ENCODE measurements at places on chromosomes 12 and 14. TPM values are rescaled to one million over a fixed set of nuclear protein-coding genes. Genes with fewer than 3 reads are reported as not detected.

The SLC17A8 gene
- total RNA-seq: not detected

DNA sequence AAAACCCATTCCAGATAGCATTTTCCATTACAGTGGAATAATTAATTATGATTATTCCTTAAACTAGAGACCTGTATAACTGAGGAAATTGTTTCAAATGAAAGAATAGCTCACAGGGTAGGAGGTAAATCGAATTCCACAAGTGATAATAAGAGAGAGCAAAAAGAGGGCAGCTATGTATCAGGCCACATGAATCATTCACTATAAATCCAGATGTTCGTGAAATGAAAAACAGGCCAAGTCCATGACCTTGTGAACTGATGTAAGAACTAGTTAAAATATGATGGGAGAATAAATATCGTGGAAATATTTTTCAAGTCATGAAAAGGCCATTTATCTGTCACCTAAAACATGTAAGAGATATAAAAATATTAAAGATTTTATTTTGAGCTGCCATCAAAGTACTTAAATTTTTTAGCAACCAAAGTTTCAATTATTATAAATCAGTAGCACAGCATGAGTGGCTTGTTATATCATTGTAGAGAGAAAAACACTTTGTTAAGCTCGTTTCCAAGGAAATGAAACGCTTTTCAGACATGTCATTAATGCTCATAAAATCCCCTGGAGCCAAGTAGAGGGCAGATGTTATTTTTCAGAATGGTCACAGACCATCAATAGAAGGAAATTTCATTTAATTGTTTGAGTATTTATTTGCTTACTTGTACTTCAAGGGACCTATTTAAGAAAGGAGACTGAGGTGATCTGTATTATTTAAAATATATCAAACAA is 120.6 kb upstream of the CDKN3 start:
- no peaks in the 10 kb centered on the region for H3K36me3 ChIP-seq
- H3K27ac ChIP-seq: no peak overlapping the region
- no peaks in the 10 kb centered on the region for H3K4me1 ChIP-seq
- H3K27me3 ChIP-seq: peaks cover 1% of the 10 kb centered on the region
- no peak for DNase-seq
- no peak overlapping the region for H3K4me3 ChIP-seq

DNA sequence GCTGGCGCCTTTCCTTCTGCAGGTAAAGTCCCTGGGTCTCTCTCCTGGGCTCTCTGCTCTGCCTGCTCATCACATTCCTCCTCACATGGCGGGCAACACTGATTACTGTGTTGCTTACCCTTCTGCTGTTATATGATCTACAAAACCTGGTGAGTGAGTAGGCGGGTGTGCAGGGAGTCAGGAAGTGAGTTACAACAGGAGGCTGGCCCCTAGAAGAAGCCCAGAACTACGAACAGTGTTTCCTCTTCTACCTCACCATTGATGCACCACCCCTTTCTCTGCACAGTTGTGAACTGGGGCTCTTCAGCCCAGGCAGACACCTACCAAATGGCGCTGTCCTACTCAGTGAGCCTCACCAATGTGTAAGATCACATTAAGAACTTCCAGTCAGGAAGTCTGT is 4.9 kb upstream of the KLHL33 start:
- DNase-seq: no peak
- H3K27me3 ChIP-seq: no peaks in the 10 kb centered on the region
- peak overlapping the region; percentile 0 for H3K4me3 ChIP-seq
- peaks cover 16% of the 10 kb centered on the region for H3K4me1 ChIP-seq

DNA sequence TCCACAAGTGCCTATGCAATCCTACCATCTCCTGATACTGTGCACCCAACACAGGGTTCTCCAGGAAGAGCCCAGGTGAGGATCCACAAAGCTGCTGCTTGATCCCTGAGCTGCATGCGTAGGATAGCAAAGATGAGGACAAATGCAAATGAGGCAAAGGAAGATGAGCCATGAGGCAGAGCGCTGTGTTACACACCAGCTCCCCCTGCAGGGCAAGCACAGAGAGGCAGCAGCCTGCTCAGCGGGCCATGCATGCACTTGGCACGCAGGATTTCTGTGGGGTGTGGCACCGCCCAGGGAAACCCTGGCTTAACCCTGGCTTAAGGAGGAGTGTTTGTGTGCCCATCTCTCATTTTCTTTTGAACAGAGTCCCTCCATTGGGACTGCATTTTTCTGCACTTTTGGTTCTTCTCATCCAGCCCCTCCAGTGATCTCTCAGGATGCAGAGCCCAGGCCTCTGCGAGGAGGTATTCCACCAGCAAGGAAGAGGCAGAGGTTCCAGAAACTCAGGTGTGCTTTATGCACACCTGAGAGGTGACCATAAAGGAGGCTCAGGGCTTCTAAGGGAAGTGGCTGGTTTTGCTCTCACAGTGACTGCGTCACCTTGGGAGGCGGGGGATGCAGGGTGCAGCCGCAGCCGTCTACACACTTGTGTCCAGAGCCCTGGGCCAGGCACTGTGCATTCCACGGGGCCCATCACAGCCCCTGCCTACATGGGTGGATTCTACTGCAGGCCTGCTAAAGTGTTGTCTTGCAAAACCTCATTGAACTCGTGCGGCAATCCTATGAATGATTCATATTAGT is 973.3 kb upstream of the TMEM132C start:
- H3K4me3 ChIP-seq: no peak overlapping the region
- no peak overlapping the region for H3K27ac ChIP-seq
- no peaks in the 10 kb centered on the region for H3K4me1 ChIP-seq
- DNase-seq: peak; percentile 62
- no peaks in the 10 kb centered on the region for H3K36me3 ChIP-seq

- no peak for DNase-seq
- no peak overlapping the region for H3K27ac ChIP-seq
- no peaks in the 10 kb centered on the region for H3K36me3 ChIP-seq
- no peaks in the 10 kb centered on the region for H3K4me1 ChIP-seq
These were observed 10.1 kb upstream of the PLEKHA5 start for GRCh38 chr12:19119440-19119839.

GRCh38 chr14:104116756-104117340 is 21.5 kb upstream of the KIF26A start:
- no peaks in the 10 kb centered on the region for H3K4me1 ChIP-seq
- H3K27ac ChIP-seq: no peak overlapping the region
- no peak overlapping the region for H3K4me3 ChIP-seq
- DNase-seq: no peak
